ENCODE measurements at places on chromosomes 2 and 18. TPM values are rescaled to one million over a fixed set of nuclear protein-coding genes. Genes with fewer than 3 reads are reported as not detected.

The NAT8 gene
- total RNA-seq = not detected

The IMPACT gene
- 31.2 TPM for total RNA-seq

The CDH19 gene
- 1.4 TPM for total RNA-seq

The METAP1D gene
- total RNA-seq = 4.1 TPM

The MC2R gene
- not detected for total RNA-seq

The GALR1 gene
- total RNA-seq = 0.06 TPM

The TTN gene
- 19.6 TPM for total RNA-seq

The KANSL1L gene
- total RNA-seq = 36.3 TPM

The PLEK gene
- total RNA-seq = 32.9 TPM

The UGT1A6 gene
- 3.2 TPM for total RNA-seq

DNA sequence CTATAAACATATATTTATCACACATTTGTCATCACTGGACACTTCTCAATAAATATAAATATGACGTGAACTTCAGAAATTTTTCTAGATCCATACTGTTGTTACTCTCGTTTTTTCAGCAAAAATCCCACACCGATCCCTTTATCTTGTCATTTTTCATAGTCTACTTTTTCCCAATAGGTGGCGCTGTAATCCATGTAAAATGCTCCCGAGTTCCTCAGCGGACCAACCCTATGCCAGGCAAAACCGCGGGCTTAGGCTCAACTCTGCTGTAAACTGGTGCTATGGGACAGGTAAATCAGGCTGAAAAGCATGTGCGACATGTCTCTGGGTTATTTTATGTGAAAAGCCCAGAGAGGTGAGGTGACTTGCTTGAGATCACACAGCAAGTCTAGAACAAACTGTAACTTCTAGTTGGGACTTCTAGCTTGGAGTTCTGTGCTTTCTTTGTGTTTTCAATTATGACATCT lies 104.0 kb downstream of the COBLL1 start:
- DNase-seq = peak; percentile 73

GRCh38 chr2:51866361-51866760 lies 834.4 kb upstream of the NRXN1 start:
- no peak for DNase-seq

- no peak for DNase-seq
These were observed 99.0 kb downstream of the NCK2 start for GRCh38 chr2:105843476-105844374.

DNA sequence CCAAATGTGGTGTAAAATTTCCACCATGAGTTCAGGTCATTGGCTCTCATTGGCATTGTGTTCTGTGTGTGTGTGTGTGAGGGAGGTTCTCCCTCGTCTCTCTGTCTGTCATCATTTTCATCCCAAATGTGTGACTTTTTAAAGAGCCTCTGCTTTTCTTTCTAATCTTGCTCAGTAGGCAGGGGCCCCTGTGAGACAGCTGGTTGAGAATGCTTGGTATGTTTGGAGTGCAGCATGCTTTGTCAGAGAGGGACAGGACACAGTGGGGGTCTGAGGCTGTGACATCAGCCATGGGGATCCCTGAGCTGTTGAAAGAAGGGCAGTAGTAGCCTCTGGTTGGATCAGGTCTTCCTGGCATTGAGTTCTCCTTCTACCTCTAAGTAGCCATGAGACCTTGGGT lies 10.6 kb downstream of the PTPRM start:
- DNase-seq = no peak

DNA sequence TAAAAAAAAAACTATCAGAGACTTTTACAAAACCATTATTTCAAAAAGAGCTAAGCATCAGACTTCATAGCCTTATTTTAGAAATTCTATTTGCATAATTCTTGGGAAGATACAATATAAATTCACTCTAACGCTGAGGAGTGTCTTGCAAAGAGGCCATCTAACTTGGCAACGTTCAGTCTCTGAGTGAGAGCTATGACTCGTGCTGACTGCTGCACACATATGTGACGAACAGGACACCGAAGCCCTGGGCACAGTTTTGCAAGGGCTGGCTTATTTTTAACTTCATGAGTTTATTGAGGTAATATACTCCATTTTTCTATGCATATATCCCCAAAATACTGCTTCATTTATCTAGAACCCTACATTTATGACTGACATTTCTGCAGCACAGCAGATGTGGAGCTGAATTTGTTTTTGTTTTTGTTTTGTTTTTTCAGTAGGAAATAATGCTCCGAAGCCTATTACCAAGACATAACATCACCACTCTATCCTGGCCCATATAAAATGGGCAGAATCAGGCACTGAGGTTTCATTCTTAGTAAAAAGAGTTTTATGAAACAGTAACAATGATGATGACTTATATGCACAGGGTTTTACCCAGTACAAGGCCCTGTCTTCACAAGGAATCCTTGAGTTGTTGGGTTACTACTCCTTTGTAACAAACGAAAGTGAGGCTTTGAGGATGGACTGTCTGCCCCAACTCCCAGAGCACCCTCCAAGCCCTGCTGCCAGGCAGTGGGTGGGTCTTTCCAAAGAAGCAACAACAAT lies 68.3 kb downstream of the CRACDL start:
- no peak for DNase-seq

DNA sequence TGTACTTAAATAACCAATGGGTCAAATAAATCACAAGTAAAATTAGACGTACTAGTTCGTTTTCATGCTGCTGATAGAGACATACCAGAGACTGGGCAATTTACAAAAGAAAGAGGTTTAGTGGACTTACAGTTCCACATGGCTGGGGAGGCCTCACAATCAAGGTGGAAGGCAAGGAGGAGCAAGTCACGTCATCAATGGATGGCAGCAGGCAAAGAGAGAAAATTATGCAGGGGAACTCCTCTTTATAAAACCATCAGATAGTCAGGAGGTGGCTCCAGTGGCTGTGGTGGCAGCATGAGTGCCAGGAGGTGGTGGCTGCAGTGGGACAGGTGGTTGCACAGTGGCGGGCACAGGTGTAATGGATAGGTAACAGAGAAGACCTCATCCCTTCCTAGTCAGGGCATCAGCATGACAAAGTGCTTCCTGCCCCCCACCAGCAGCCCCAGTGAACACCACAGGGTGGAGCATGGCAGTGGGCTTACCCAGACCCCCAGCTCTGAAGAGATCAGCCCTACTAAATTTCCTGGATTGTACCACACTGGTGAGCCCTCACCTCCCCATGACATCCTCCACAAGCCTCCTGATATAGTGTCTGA lies 6.9 kb upstream of the CHST10 start:
- DNase-seq = no peak

DNA sequence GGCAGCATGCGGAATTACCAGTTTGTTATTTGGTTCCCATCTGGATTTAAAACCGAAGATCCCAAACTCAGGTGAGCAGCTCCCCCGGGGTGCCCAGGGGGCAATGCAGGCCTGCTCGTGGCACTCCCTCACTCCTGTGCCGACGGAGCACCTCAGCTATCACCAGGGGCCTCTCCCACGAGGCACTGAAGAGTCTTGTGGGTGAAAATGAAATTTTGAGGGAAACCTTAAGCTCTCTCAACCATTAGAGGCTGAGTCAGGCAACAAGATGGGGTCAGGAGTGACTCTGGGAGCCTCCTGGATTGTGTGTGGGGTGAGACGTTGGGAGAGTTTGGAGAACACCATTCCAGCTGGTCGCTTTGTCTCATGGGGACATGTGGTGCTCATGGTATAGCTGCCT lies 189.0 kb downstream of the PRKCE start:
- no peak for DNase-seq

DNA sequence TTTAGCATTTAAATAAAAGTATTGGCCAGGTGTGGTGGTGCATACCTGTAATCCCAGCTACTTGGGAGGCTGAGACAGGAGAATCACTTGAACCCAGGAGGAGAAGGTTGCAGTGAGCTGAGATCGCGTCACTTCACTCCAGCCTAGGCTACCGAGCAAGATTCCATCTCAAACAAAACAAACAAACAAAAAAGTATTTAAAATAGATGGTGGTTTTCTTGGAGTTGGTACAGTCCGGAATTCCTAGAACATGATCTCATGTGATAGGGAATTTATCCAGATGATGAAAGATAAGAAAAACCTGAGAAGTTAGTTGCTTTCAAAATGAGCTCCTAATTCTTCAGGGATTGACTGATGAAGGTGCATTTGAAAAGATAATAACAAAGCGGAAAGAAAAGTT lies 62.0 kb downstream of the BIRC6 start:
- no peak for DNase-seq

GRCh38 chr2:209960676-209961630 lies 41.5 kb upstream of the RPE start:
- no peak for DNase-seq

DNA sequence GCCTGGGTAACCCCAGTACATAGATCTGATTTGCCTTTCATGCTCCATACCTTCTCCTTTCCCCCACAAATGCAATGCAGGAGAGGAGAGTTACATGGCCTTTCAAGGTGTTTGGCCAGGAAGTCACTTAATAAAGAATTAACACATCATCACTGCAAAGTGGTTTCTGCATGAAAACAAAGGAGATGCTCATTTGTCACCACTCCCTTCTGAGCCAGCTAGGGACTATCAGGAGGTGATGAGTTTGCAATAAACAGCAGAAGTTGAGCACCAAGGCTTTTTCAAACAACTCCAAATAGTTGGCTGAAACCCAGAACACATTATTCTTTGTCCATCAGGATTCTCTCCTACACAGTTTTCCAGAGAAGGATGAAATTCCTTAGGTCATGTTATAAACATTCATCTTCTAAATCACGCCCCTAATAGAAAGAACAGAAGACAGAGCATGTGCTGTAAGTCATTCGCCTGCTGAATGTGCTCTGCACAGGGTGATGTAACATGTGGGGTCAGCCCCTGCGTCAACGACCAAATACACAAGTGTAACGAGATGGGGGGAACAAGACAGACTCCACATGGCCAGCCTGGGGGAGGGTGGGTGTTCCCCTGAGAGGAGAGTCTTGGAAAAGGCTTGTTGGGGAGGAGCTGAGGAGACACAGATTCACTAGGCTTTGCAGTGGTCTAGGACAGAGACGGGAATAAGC lies 87.3 kb upstream of the RMDN2 start:
- no peak for DNase-seq

- DNase-seq = peak; percentile 84
These were observed at the start of gene SDC1 for GRCh38 chr2:20224716-20225293. TSS of gene SDC1 (minus strand) at chr2:20225130. CDS start at chr2:20224867, 263 bp downstream.

GRCh38 chr2:179031731-179032408 lies 18.1 kb downstream of the CCDC141 start:
- DNase-seq = no peak

GRCh38 chr2:138502255-138503086 lies 901 bp downstream of the SPOPL start:
- DNase-seq = no peak

DNA sequence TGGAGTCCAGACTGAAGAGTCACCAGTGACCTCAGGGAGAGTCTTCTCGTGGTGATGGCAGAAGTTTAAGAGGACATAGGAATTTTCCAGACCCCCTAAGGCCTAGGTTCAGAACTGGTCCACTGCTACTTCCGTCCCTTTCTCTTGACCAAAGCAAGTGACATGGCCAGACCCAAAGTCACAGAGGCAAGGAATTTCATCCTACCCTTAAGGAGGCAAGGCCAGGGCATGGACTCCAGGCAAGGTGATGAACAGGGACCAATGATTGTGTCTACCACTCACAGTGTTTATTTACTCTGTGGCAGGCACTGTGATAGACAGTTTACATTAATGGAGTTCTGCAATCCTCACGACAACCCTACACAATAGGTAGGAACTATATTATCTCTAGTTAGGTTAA lies 265.1 kb downstream of the GLI2 start:
- DNase-seq = no peak

DNA sequence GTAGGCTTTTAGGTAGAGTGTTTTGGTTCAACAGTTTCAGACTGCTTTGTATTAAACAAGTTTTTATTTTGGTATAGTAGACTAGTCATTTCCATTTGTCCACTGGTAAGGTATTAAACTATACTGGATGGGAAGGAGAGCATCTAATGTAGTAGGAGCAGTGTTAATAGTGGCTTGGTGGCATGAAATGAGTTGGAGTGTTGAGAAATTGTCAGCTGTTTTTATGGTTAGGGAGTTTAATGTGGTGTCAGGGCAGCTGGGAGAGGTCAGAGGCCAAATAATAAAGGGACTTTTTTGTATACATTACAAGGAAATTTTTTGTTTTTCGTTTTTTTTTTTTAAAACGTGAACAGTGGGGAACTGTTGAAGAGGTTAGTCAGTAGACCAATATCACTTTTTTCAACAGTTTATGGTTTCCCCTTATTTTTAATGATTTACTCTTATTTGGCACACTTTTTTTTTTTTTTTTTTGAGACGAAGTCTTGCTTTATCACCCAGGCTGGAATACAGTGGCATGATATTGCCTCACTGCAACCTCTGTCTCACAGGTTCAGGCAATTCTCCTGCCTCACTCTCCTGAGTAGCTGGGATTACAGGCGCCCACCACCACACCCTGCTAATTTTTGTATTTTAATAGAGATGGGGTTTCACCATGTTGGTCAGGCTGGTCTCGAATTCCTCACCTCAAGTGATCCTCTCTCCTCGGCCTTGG lies 21.2 kb downstream of the ACTR3 start:
- no peak for DNase-seq

- no peak for DNase-seq
These were observed 480.0 kb upstream of the ZEB2 start for GRCh38 chr2:144999936-145000335.

- no peak for DNase-seq
These were observed 49.2 kb upstream of the DAPL1 start for GRCh38 chr2:158745866-158746382.

GRCh38 chr2:216991563-216991962 lies 131.7 kb upstream of the TNP1 start:
- no peak for DNase-seq

DNA sequence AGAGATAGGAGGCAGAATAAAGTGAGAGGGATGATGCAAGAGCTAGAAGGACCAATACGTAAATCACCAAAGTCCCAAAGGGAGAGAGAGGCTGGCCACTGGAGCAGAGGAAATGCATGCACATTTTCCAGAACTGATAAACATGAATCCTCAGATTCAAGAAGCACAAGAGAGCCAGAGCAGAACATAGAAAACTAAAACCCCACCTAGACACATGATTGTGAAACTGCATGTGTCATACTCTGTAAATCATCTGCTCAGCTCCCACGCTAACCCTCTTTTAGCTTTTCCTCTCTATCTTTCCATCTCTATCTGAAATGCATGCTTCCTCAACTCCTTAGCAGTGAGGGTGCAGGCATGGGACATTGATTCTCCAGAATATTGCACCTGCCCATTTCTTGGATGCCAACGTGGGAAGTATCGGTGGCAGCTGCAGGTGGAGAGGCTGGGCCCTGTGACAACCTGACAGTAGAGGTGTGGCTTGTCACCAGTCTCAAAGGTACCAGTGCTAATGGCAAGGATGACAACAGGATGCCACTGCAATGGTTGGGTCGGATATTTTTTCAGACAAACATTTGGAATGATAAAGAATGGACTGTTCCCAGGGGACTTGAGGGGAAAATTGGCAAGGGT lies 89.3 kb upstream of the OTOS start:
- DNase-seq = no peak

DNA sequence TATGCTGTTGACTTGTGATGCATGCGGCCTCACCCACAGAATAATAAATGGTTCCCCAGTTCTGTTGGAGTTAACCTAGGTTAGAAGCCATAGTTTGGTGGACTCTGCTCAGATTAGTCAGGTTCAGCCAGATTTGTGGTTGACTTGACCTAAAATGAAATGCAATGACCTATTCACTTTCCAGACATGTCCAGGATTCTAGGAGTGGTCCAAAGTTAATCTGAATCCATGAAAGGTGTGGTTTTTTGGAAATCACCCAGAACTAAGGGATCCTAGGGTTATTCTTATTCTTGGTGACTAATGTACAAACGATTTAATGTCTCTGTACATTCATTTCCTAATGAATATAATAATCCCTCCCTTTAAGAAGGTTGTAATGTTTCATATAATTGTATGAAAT lies 88.9 kb upstream of the RBBP8 start:
- no peak for DNase-seq

GRCh38 chr2:11073776-11074175 lies 81.5 kb upstream of the SLC66A3 start:
- no peak for DNase-seq

Measured in upper lobe of right lung (tissue), 1 donor.